ENCODE measurements at places on chromosomes 4 and X.

- no peak for DNase-seq
Measured at GRCh38 chr4:70581980-70582379, 10.1 kb upstream of the AMBN start.

GRCh38 chrX:39992300-39992699 is 105.5 kb downstream of the BCOR start:
- DNase-seq: no peak

DNA sequence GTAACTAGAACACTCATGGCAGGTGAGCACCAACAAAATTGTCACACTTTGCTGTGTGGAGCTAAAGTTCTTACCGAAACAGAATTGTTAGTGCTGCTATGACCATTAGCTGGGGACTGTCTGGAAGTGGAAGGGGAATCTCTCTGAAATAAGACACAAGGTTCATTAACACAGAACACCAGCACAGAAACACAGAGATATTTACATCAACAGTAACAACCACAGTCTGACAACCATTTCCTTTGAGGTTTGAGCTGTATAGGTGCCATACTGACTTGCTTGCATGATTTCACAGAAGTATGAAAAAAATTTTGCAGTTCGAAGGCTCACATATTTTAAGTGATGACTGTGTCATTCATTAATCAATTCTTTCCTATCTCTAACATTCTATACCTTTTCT is 109.8 kb downstream of the NYX start:
- no peak for DNase-seq

DNA sequence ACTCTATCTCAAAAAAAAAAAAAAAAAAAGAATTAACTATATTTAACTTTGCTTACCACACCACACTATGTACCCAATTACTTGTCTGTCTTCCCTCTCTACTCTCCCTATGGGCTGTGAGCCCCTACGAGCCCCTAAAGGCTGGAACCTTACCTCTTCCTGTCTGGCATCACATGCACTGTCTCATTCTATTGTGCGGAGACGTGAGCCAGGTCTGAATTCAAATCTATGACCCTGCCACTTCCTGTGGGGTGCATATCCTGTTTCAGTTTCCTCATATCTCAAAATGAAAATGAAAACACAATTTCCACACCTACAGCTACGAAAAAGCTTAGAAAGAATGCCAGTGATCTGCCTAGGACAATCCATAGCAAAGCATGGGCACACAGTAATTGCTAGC is 42.9 kb upstream of the HS3ST1 start:
- no peak for DNase-seq

- no peak for DNase-seq
Measured at GRCh38 chrX:79139446-79139845, 5.0 kb upstream of the GPR174 start.

All from kidney epithelial cell (primary cell).